Head of caudate nucleus (tissue), 42 donors: ENCODE measurements at places on chromosomes 1 and 21.
A peak's percentile ranks its signal among the peaks of the same experiment; 100 is the strongest.

DNA sequence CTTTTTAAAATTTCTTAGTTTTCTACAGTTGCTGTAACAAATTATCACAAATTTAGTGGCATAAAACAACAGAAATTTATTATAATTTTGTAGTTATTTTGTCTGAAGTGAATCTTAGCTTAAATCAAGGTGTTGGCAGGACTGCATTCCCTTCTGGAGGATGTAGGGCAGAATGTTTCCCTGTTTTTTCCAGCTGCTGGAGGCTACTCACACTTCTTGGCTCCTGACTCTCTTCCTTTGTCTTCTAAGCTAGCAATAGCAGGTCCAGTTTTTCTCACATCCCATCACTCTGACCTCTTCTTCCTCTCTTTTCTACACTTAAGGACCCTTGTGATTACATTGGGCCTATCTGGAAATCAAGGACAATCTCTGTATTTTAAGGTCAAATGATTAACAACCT, 84.1 kb downstream of the PKN2 start:
- DNase-seq = no peak

DNA sequence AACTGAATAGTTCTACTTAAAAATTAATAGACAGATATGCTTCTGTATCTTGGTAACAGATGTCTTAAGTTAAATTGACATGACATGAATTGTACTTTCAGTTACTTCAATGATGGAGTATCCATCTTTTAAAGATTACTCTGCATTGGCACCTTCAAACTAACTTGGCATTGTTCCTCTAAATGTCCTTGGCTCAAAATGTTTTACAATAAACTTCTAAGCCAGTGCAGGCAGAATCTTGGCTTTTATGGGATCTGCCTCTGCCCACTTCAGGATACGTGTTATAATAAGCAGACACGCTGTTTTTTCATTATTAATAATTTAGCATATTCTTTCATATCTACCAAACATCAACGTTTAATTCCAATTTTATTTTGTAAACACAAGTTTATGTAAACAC, 873.4 kb upstream of the ADAMTS5 start:
- DNase-seq = no peak

DNA sequence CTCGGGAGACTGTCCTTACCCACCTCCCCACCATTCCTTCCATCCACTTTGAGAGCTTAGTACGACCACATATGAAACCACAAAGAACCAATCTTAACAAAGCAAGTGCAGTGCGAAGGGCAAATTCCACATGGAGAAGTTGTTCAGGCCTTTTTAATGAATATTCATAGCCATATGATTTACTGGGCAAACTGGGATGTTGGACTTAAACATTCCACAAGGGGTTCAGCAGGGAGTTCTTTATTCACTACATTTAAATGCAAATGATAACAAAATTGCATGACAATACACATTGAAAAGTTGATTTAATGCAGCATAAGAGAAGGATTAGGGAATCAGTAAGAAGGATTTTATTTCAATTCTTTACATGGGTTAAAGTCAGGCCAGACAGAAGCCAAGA, 14.7 kb downstream of the NMNAT2 start:
- no peak for DNase-seq

DNA sequence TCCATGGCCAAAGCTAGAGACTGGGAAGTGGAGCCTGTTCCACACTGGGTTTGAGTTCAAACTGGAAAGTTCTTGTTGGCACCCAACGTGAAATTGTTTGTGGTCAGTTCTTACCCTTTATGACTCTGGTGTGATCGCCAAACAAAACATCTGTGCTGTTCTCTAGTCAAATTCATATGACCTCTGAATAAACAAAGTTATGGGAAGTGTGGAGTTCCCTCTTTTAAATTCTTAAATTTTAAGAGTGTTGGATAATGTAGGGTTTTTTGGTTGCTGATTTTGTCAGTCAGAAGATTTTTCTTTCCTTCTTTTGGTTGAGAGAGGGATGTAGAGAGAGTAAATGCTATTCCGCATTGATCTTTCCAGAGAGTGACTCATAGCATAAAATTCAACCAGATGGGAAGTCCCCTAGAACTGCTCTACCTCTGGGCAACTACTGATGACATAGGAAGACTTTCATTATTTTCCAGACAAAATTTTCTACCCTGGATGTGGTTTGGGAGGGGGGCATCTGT, 36.4 kb downstream of the CHML start:
- no peak for DNase-seq

- DNase-seq = no peak
Measured at GRCh38 chr1:88801575-88802208, 89.7 kb downstream of the GTF2B start.

DNA sequence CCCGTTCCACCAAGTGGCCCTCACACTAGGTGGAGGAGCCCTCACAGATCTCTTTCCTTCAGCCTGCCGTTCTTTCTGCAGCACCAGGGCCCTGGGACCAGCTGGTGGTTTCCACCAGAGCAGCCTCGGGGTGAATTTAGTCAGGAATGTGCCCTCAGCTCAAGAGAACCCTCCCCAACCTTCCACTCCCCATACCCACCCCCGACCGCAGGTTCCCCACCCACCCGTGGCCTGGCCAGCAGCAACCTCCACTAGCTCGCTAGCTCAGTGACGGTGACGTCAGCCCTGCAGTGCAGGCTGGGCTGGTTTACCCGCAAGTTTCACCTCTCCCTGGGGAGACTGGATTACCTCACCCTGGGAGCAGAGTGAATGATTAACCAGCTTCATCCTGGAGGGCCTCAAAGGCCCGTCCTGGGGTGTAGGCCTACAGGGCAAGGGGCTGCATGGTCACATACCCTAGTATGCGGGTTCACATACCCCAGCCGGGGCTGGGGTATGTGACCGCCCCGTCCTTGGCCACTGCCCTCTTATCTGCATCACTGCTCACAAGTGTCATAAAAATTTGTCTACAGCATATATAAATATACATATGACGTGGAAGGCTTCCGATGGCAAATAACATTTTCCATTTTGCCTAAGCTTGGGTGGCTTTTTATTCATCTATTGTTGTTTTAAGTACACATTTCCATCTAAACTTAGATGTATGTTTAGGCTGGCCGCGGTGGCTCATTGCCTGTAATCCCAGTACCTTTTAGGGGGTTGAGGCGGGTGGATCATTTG, 24.5 kb downstream of the ELF3 start:
- DNase-seq = no peak

DNA sequence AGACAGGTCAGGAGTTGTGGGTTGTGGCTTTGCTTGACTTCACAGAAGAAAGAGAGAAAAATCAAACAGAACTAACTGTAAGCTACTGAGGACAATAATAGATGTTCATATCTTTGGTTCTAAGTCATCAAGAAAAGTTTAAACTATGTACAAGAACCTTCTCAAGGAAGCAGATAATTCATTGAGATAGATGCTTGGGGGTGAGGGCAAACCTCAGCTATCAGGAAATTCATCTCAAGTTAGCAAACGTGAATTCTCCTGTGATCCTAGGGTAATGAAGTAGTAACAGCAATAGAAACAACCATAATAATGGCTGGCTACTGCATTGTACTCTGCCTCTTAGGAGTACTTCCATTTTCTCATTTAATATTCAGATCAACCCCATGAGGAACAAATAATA, 506.2 kb downstream of the PLPP3 start:
- no peak for DNase-seq

DNA sequence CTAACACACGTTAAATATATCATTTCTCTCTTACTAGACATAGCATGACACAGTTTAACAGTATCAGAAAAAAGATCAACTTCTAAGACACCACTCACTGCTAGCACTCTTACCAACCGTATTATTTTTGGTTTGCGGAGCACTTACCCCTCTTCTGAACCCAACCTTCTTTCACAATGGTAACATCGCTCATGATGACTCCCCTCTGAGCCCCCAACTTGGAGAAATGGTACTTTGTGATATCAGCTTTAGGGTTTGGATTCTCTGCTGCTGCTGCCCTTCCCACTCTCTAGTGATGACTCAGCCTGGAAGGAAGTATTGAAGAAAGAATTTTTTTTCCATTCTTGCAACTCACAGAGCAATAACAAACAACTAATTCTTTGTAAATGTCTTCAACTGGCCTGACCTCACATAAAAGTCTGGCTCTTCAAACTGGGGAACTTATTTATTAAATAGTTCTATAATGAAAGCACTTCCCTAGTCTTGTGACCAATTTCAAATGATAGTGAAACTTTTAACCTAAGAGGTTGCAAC, 7.0 kb downstream of the AKT3 start:
- DNase-seq = no peak

DNA sequence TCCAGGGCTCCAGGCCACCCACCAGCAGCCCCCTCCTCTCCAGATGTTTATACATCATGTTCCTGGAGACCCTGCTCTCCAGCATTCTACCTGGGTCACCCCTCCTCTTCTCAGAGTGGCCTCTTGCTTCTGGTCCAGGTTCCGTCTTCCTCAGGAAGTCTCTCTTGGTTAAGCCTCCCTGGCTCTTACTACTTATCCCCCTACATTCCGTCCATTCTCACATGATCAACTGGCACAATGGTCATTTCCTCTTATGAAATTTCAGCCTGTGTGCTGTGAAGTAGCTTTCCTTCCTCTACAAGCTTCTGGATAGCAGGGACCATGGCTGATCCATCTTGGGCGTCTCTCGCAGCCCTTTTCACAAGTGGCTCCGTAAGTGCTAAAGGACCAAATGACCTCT, 33.9 kb upstream of the ATP2B4 start:
- no peak for DNase-seq

GRCh38 chr1:8965121-8965820, 19.6 kb downstream of the CA6 start:
- no peak for DNase-seq

- no peak for DNase-seq
Measured at GRCh38 chr1:110915804-110916203, 42.9 kb downstream of the CD53 start.

GRCh38 chr1:208219659-208220282, 24.4 kb downstream of the PLXNA2 start:
- no peak for DNase-seq

GRCh38 chr1:99005537-99005942, 879 bp upstream of the PLPPR5 start:
- DNase-seq = peak; percentile 41

DNA sequence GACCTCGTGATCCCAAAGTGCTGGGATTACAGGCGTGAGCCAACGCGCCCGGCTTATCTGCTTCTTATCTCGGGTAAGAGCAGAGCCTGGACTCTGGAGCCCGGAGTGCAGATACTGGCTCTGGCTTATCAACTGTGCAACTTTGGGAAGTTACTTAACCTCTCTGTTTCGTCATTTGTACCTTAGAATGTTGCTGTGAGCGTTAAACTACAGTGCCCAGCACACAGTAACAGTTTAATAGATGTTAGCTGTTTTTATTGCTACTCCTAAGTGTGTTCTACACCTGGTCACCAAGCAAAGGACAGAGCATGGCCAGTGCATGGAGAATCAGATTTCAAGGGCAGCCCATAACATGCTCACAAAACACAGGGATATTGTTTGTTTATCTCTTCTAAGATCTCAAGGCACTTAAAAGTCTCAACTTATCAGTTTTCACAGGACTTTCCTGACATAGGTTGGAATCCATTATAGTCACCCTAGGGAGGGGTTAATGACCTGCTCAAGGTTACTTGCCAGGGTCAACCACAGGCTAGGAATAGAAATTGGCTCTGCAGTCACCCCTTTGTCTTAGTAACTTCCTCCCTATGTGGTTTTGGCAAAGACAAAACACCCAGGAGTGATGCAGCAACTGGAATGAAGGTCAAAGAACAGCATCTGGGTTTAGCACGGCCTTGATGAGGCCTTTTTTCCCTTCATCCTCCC, 22.5 kb upstream of the SRP9 start:
- no peak for DNase-seq

DNA sequence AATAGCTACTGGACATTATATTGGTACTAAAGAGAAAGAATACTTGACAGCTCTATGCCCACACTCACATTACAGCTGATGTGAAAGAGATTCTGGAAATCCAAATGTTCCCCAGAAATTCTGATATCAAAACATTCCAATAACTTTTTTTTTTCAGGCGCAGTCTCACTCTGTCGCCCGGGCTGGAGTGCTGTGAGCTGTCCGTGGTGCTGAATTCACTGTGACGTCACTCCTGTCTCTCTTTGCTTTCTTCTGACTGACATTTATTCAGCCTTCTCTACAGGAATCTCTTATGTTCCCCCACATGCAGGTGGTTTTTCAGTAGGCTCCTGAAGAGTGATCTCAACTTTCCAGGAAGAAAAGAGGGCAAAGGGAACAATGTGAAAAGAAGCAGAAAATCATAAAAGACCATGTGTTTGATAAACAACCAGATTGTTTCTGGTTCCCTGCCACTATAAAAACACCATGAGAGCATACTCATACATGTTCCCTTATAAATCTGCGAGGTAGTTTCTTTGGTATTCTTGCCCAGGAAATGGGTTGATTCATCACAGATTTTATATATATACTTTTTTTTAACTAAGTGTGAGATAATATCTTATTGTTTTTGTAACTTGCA, 6.2 kb downstream of the S100A7A start:
- DNase-seq = peak; percentile 76
